T-helper 17 cell (primary cell): ENCODE measurements at places on chromosomes 4 and X. TPM values are rescaled to one million over a fixed set of nuclear protein-coding genes. Genes with fewer than 3 reads are reported as not detected.

- no peak for DNase-seq
These were observed 42.4 kb upstream of the MTMR8 start for GRCh38 chrX:64437665-64438064.

GRCh38 chr4:23972187-23972586, 82.3 kb upstream of the PPARGC1A start:
- no peak for DNase-seq

DNA sequence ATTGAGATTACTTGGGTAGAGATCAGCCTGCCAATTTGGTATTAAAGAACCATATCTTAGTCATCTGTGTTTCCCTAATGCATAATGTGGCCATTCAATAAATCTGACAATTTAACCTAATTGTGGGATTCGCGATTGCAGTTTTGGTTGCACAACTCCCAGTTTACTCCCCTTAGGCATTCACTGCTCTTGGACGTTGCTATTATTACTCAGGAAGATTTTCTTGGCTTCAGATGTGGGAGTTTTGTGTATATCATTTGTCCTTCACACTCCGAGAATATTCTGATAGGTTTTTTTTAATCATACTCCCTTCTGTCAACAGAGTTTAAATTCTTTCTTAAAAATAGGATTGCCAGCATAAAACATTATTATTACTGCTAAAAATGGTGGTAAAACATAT, 22.0 kb upstream of the TRPC3 start:
- no peak for DNase-seq

- DNase-seq = no peak
These were observed 426.7 kb downstream of the KLHL13 start for GRCh38 chrX:117689956-117690355.

DNA sequence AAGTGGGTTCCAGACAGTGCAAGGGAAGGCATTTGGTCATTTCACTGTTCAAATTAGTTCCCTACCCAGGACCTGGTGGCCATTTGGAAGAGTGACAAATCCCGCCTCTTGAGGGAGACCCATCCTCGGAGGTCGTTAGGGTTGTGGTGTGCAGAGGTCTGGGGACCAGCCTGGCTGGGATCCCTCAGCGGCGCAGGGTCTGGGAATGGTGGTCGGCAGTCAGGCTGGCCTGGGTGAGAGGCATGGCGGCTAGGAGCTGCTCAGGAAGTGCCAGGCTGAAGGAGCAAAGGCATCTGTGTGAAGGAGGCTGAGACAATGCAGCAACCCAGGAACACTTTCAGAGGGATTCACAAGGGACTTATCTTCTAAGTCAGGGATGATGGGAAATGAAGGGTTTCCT, 6.7 kb downstream of the NLGN3 start:
- DNase-seq = no peak

The MAGEH1 gene
- 13.1 TPM for total RNA-seq
